ENCODE measurements at places on chromosomes 7 and 10. TPM values are rescaled to one million over a fixed set of nuclear protein-coding genes. Genes with fewer than 3 reads are reported as not detected.
A peak's percentile ranks its signal among the peaks of the same experiment; 100 is the strongest.

DNA sequence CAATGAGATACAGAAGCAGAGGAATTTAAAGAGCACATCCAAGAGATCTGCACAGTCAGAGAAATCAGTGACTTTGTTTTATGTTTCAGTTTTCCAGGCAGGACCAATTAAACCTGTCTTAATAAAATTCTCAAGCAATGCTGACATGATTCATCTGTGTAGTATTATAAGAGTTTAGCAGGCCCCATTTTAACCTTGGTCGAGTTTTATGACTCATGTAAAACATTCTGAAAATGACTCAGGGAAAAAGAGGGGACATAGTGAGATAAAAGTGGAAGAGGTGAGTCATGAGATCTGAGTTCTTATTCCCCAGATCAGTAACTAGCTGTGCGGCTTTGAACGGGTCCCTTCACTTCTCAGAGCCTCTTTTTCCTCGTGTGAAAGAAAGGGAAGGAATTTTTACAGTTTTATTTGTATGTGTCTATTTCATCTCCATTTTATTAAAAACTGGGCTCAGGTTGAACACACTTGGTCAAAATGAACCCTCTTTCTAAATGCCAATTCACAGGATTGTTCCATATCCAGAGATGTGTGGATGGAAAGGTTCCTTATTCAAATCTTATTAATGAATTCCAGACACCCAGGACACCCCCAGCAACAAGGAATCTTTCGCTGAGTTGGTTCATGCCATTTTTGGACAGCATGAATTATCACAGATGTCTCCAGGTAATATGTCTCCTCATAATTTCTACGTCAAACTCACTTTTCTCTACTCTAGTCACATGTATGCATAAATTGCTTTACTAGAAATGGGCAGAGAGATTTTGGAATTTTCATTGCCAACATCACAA, 143.2 kb downstream of the JAZF1 start:
- no peak for DNase-seq

- DNase-seq, result peak; percentile 45
Measured at GRCh38 chr7:100604976-100605911, 3.1 kb downstream of the PCOLCE start.

- DNase-seq, result no peak
Measured at GRCh38 chr10:71390461-71390835, 6.3 kb upstream of the CDH23 start.

GRCh38 chr10:91140995-91141549, 79.4 kb upstream of the PCGF5 start:
- DNase-seq, result no peak

ENTPD1 gene
- total RNA-seq, result 102 TPM

INSIG1 gene
- total RNA-seq, result 53.1 TPM

ANKRD30A gene
- total RNA-seq, result not detected

INHBA gene
- total RNA-seq, result 0.08 TPM

PON3 gene
- total RNA-seq, result 50.9 TPM

CYP26A1 gene
- total RNA-seq, result 0.64 TPM

All from endothelial cell (in vitro differentiated cells).